ENCODE measurements at places on chromosomes 3 and 15. TPM values are rescaled to one million over a fixed set of nuclear protein-coding genes. Genes with fewer than 3 reads are reported as not detected.

- no peak for DNase-seq
These were observed 352.6 kb downstream of the NLGN1 start for GRCh38 chr3:173750095-173750494.

- no peak for DNase-seq
These were observed 17.4 kb upstream of the ATP2B2 start for GRCh38 chr3:10522646-10523303.

MAGEL2 gene
- not detected for total RNA-seq

DNA sequence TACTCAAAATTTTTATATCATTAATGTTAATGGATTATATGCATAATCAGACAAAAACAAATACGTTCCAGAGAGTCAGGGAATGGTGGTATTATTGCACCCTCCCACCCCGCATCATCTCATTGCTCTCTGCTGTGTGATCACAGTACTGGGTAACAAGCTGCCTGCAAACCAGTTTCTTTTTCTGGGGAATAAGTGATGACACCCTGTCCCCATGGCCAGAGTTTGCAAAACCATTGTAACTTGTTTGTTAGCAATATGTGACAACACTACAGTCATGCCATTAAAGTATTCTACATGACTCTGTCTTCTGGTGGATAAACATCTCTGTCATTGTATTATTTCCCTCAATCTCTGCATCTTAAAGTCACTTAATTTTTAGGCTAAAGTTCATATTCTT is 39.5 kb downstream of the ZBTB38 start:
- no peak for DNase-seq

ESYT3 gene
- 59.5 TPM for total RNA-seq

AMT gene
- 7.4 TPM for total RNA-seq

MKRN2OS gene
- 4.2 TPM for total RNA-seq

GRCh38 chr3:175346573-175347356 is 487.6 kb downstream of the NAALADL2 start:
- peak; percentile 60 for DNase-seq

DNA sequence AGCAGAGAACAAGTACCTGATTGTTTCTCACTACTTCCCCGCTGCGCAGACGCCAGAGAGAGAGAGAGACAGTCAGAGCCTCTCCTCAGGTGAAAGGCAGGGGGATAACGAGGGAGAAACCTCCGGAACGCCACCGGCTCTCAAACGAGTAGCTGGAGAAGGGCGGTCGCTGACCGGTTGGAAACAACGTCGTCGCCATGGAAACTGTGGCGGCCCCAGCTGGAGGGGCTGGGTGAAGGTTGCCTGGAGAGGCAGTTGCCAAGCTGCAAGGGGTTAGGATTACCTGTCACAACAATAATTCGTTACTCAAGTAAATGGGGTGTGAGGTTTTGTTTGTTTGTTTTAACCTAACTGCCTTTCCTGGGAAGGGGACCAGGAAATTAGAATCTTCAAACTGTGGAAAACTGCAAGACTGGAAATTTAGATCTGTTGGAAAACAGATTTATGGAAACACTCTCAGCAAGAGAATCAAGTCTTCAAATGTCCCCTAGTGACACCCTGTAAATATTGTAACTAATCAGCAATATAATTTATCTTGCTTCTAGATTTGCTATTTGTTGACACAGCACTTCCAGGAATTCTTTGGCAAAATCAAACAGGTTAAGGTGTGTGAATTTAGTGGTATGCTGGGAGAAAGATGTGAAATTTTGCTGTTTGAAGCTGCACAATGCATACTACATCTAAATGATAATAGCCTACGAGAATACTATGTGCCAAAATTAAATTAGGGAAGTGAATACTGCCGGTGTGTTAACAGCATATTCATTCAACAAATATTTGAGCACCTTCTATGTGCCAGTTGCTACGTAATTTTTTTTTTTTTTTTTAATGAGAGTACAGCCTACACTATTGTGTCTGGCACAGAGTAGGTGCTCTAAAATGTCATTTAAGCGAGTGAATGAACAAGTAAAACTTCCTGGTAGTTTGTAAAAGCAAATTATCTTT is at the start of gene DNAH12:
Gene DNAH12, minus strand, starts transcription at position 164 of the 945 bp plus-strand sequence. CDS start 1,474 bp downstream, outside the sequence.
- peak; percentile 80 for DNase-seq

SPESP1 gene
- total RNA-seq = 2.9 TPM

GRCh38 chr3:46849045-46849631 is 14.1 kb downstream of the MYL3 start:
- peak; percentile 81 for DNase-seq

GRCh38 chr3:25156626-25157025 is 271.4 kb upstream of the RARB start:
- no peak for DNase-seq

DNA sequence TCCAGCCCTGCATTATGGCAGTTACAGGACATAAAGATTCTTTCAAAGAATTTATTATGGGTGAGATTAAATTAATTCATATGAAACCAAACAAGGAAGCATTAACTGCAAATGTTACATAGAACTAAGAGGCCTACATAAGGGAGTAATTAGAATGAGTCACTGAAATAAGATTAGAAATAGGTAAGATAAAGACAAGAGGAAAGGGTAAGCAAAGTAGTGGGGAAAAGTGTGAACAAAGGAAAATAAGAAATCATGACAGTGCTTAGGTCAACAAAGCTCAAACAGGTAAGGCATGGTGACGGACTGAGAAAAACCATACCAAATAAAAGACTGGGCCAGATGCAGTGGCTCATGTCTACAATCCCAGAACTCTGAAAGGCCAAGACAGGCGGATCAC is 74.3 kb downstream of the SETD2 start:
- no peak for DNase-seq

DNA sequence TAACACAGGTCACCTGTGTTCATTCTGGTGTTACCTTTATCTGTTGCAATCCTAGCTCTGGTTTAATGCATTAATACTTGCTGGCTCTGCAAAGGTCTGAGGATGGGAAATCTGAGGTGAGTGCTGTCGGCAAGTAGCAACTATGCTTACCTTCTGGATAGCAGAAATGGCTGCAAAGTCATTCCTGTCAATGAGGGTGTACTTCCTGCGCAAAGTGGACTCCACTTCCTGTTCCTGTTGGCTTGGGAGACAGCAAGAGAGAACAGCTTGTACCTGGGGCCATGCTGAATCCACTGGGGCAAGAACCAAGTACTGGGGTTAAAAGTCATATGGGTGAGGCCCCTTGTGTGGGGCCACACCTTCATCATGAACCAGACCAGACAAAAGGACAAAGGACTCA is 37.3 kb downstream of the KIF9 start:
- DNase-seq = no peak

NMNAT3 gene
- 33.6 TPM for total RNA-seq

DNA sequence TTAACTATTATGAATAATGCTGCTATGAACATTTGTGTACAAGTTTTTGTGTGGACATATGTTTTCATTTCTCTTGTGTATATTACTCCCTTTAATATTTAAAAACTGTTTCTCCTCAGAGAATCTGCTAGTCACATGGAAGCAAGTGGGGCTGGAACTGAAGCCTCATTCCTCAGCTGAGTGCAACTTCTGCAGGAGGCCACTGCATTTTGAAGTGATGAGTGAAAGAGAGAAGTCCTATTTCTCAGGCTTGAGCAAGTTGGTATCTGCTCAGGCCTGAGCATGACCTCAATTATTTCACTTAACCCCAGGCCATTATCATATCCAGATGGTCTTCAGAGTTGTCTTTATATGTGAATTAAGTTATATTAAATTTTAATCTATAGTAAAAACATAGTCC is 11.5 kb downstream of the TLR9 start:
- no peak for DNase-seq

DNA sequence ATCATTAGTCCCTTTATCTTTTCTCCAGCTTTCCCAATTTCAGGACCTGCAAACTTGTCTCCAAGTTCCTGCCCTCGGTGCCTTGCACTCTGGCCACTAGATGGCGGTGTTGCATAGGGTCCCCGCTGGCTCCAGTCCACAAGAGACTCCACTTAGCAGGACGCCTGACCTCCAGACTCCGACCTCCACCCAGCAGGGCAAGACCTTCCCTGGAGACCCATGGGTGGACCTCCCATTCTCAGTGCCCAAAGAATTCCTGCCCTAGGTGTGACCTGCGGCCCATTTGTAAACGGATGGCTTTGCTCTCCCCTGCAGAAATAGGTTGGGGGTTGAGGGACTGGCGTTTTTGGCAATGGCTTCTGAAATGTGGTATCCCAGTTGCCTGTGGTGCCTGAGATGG is 82.6 kb downstream of the LSM3 start:
- DNase-seq = peak; percentile 83

DNA sequence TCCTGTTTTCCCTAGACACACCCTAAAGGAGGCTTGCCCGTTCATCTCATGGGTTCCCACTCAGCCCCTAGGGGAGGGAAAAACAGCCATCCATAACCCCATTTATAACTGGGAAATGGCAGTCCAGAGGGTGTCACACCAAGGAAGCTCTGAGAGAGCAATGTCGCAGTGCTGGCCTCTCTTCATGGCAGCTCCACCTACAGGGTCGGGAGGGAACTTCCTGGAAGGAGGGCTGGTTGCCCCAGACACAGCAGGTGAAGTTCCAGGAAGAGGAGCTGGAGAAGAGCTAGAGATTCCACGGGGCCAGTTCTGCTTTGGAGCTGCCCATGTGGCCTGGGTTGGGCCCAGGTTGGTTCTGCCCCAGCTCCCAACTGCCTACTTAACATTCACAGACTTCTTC is 22.3 kb upstream of the LINGO1 start:
- no peak for DNase-seq

DNA sequence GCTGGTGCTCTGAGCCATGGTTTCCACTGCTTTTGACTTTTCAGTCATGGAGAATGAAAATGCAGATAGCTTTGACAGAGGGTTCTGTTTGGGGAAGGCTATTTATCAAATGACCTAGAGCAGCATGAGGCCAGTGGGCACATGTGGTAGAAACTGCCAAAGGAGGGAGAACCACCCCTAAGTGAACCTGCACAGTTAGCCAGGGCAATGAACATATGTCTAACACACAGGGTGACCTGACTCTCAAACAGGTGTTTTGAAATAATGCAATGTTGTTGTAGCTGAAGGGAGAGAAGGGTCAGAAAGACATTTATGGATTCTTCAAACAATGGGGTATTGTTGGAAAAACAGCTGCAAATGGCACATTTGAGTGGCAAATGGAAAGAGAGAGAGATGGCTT is 174.4 kb upstream of the FAM3D start:
- DNase-seq = no peak

GRCh38 chr3:177561769-177562392 is 364.6 kb upstream of the TBL1XR1 start:
- DNase-seq = no peak
